ENCODE measurements at places on chromosomes 5 and 9.

- peak; percentile 72 for DNase-seq
These were observed 27.0 kb downstream of the MRPL36 start for GRCh38 chr5:1772634-1773033.

- no peak for DNase-seq
These were observed 23.0 kb upstream of the MTAP start for GRCh38 chr9:21779397-21779796.

GRCh38 chr5:119708076-119708790 lies 78.9 kb downstream of the FAM170A start:
- DNase-seq = no peak

- DNase-seq = no peak
These were observed 164.8 kb upstream of the WWC1 start for GRCh38 chr5:168126606-168127005.

GRCh38 chr9:96350866-96351265 lies 32.6 kb downstream of the SLC35D2 start:
- no peak for DNase-seq

DNA sequence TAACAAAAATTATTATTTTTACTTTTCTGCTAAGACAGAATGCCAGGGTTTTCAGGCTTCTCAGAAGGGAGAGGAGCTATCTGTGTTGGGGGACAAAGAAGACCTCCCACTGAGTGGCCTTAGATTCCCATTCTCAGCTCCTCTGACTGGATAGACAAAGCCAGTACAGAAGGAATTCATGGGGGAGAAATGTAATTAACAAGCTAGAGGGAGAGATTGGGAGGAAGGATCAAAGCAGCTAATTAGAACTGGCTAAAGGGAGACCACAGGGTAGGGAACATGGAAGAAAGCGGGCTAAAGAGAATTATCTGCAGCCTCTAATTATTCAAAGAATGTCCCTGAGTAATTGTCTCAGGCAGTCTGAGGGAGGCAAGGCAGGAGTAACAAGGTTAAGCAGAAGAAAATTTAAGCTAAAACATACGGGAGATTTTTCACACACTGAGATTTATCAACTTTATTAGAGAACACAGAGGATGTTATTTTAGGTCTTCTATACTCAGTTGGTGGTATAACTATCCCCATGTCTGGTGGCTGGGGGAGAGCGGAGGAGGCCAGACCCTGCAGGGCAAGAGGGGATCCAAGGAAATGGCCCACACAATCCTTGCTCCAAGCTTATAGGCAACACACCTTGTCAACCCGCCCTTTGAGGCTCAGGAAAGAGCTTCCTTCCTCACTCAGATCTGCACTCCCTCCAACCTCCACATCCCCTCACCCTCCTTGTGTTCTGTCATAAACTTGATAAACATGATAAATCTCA lies 87.7 kb upstream of the LRRTM2 start:
- DNase-seq = no peak

DNA sequence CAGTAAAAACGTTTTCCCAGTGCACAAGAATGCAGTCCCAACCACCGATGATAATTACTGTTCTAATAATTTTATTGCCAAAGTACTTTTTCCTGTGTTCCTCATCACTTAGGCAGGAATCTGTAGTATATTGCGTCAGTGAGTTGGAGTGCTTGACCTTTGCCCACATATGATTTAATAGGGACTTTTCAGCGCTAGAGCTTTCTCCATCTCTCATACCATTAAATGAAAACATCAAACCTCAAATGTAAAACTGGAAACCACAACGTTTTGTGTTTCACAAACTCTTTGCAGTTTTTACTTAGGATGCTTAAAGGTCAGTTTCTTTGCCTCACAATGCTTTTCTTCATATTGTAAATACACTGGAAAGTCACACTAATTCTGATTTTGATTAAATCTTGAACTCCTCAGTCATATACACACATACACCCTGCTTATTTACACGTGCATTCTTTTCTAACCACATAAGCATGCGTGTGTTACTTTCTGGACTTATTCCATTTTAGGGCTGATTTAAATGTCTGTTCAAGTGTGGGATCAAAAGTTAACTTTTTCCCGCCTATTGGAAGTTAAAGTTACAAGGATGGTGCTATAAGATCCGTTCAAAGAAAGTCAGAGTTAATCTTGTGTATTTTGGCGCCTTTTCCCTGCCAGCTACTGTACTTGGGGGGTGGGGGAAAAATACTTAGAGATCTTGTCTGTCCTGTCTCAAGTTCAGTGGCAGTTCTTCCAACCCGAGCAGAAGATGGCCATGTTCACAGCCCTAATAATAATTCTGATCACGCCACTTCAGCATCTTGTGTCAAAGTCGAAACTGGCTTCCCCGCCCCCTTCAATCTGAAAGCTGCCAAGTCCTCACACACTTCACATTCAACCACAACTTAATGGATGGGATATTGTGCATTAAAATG lies 6.6 kb upstream of the NFIB start:
- peak; percentile 57 for DNase-seq

DNA sequence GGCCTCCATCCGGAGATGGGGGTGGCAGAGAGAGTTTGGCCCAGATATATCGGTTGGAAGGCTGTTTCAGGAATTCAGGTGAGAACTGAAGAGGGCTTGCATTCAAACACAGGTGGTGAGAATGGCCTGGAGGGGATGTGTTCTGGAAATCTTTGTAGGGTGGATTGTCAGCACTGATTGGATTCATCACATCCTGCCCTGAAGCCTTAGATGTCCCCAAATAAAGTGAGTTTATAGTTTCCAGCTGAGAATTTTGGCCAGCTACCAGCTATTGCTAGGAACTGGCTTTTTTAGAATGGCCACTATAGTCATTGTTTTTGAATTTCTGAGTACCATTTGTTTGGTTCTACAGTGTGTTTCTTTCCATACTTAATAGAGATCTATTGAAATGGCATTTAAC lies 46.1 kb upstream of the ANKH start:
- DNase-seq = peak; percentile 60

DNA sequence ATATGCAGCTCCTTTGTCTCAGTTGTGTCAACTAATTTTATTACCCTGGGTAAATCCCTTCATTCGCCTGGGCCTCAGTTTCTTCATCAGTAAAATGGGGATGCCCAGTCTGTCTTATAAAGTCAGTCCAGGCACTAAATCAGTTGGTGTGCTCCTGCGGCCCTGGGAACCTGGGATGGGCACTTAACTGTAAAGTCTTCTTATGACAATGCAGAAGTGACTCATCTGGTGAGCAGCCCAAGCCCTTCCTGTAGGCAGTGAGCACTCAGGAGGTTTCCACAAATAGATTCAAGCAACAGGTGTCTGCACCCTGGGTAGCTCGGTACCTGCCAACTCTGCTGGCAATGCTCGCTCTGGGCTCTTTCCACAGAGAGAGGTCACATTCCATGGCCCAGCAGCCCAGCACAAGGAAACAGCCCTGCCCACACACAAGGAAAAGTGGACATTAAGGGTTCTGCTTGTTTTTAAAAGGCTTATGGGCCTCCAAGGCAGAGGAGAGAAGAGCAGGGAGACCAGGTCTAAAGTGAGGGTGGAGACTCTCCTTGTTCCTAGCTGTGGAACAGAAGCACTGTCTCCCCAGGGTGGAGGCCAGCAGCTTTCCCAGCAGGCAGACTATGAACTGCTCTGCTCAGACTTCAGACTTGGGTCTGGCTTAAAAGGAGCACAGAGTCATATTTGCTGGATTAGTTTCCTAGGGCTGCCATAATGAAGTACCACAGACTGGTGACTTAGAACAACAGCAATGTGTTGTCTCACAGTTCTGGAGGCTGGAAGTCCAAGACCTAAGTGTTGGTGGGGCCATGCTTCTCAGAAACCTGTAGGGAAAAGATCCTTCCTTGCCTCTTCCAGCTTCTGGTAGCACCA lies 89.7 kb upstream of the ADRA1B start:
- peak; percentile 66 for DNase-seq

- peak; percentile 44 for DNase-seq
These were observed 13.0 kb downstream of the SUSD3 start for GRCh38 chr9:93071464-93071863.

Data from AG20443 (cell line).